ENCODE measurements at places on chromosomes 12 and 14.

- DNase-seq: peak; percentile 61
These were observed 27.8 kb upstream of the GPR132 start for GRCh38 chr14:105093038-105093430.

DNA sequence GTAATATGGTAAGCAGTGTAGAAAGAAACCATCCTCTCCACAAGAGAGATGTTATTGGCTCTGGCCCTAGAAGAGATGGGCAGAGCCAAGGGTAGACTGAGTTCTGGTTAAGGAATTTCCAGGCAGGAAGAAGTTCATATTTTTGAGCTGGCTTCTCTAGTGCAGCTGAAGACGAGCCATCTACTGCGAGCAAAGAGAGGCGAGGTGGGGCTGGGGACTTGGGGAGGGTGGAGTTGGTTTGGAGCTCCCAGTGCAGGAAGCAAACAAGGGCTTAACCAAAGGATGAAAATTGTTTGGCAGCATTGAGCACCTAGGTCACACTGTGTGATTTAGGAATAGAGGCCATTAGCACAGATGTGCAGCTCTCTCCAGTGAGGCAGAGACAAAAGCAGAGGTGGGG, 239.6 kb downstream of the ZFP36L1 start:
- no peak for DNase-seq

DNA sequence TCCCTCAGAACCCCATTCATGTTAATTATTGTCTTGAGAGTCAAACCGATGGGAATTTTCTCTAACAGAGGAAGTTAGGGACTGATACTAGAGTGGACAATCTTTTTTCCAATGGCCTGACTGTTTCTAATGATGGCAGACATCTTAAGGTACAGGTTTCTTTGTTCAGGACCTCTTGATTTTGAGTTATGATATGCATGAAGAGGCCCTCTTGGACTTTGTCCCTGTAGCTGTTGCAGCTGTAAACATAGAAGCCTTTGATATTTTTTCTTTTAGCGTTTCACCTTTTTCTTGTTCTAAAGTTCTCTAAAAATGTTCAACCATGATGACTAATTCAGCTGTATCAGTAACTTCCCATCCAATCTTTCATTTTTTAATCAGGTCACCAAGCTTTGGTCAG, 53.0 kb downstream of the LGR5 start:
- no peak for DNase-seq

DNA sequence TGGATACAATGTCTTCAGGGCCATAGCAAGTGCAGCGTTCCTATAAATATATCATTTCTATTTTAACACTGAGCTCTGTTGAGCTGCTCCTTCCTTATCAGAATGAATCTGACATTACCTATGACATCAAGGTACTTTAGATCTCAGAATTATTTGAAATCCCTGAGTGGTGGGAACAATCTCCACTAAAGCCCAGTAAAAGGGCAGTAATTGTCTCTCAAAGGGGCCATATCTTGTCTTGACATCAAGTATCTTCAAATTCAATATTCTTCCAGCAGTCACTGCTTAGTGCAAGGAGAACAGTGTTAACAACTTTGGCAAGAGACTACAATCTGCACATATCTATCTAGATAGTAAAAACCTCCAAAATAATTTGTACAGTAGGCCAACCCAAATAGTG, 21.7 kb upstream of the ST8SIA1 start:
- no peak for DNase-seq

GRCh38 chr14:65167072-65167645, 64.8 kb upstream of the MAX start:
- DNase-seq: no peak

DNA sequence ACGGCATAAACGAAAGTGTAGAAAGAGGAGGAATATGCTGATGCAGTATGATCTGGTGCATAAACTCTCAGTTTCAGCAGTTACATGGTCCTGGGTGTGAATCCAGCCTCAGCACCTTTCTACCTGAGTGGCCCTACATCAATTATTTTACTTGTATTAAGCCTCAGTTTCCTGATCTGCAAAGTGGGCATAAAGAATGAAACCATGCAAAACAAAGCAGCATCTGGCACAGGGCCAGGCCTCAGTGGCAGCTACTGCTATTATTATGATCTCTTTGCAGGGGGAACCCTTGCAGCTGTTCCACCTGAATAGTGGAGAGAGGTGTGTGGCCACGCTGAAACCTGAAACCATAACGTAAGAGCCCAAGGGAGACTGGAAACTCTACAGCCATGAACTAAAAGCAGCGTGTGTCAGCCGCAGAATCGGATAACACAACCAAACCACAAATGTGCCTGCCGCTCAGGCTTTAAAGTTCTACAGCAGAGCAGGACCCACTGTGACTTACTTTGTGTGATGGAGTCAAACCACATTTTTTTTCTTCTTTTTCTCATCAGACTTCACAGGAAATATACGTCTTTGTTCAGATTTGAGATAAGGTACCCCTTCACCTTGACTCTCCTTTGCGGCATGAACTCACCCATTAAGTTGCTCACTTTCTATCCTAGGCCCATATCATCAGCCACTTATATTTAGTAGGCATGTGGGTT, 29.2 kb upstream of the FOS start:
- DNase-seq: peak; percentile 46

DNA sequence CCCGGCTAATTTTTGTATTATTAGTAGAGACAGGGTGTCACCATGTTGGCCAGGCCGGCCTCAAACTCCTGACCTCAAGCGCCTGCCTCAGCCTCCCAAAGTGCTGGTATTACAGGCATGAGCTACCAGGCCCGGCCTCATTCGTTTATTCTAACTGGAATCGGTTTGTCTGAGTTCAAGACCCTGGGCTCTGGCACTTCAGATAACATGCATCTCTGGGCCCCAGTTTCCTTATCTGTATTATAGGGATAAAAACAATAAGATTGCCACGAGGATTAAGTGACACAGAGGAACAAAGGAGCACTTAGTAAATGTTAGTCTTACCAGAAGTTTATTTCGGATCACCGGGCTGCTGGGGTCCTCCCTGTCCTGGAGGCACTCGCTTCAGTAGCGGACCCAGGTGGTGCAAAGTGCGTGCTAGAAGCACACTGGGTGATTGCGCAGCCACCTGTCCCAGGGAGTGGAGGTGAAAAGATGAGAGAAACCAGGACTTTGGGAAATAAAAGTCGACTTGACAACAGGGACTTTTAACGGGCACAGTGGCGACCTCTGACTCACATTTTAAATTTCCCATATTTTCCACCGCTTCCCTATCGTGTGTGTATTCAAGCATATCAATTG, 37.5 kb downstream of the ACACB start:
- no peak for DNase-seq

DNA sequence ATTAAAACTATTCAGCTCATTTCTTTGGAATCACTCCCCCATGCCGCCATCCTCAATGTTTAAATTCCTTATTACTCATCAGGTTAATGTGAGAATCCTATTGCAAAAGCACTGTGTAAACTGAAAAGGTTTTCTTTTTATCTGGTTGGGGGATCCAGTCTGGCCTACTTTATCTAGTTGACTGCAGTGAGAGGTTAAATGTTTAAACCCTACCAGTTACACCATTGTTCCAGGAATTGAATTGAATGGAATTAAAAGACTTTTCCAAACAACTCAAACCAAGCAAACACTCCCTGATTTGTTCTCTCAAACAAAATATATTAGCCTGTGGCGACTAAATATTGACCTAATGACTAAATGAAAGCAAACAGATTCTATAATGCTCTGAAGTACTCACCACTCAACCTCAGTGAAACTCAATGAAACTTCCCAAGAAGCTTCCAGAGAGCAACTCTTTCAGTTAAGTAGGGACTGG, 100.5 kb downstream of the VEZT start:
- DNase-seq: no peak

- DNase-seq: no peak
These were observed 509.7 kb downstream of the NAV3 start for GRCh38 chr12:78340406-78340805.

- no peak for DNase-seq
These were observed 44.0 kb downstream of the CCER1 start for GRCh38 chr12:90910958-90911357.

DNA sequence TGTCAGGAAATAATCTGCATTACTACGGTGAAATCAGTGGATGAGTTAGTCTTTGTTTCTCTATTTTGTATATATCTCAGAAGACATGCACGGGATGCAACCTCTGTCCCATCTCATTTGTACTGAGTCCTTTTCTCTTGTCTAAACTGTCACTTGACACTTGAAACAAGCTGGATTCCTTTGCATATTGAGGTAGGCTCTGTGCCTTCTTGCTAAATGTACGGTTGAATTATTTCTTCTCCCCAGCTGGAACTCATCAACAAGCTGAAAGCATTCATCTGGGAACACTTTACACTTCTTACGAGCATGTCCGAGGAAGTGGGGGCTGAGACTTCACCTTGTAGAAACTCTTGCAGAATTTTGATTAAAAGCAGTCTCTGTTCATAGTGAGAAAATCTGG, 119.5 kb downstream of the VEZT start:
- no peak for DNase-seq

- DNase-seq: no peak
These were observed 277.5 kb upstream of the TBX3 start for GRCh38 chr12:114961491-114961890.

DNA sequence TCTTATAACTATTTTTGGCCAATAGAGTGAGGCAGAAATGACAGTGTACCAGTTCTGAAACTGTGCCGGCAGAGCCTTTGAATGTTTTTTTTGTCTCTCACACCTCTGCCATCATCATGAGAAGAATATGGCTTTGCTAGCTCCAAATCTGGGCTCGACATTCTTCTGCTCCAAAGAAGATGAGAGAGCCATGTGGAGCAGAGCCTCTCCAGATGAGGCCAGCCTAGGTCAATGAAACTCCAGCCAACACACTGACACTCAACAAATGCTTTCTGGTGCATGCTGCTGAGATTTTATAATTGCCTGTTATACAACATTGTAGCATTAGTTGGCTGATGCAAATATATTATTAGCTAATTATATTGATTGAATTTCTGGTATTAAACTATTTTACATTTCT, 154.7 kb downstream of the SLC38A4 start:
- DNase-seq: no peak

GRCh38 chr12:28278960-28279359, 88.7 kb downstream of the CCDC91 start:
- DNase-seq: no peak

GRCh38 chr12:102484428-102484958, 4.1 kb upstream of the IGF1 start:
- peak; percentile 32 for DNase-seq

DNA sequence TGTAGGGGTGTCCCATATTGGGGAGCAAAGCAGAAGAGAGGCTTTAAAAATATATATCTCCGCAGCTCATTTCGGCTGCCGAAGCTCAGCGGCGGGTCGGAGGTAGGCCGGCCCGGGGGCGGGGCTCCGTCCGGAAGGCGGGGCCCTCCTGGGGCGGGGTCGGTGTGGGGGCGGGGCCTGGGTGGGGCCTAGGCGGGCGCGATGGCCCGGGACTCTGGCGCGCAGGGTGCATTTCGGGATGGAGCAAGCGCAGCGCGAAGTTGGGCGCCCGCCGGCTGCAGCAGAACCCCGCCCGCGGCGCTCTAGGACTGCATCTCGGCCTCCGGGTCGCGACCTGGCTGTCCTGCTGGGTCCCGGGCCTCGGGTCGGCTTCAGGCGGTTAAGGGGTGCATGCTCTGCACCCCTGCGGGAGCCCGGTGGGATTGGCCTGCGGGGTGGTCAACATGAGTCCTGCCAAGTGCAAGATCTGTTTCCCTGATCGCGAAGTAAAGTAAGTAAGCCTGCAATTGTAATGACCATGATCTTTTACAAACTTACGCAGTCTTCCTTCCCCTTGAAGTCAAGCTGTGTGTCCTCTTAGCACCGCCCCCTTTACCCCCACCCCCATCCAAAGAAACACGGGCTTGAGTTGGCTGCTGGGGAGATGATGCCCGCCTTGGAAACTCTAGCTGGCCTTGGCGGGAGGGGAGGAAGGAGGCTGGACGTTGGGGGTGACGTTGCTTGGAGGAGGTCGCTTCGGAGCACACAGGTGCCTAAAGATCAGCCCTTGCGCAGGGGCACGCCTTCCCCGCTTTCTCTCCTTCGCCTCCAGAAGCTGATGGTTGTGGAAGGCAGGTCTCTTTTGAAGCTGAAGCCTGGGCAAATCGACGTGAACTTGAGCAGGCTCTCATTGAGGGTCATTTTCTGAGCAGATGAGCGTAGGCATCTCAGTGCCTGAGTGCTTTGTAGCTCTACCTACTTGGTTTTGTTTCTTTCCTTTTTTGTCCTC, 38.4 kb downstream of the ACACB start:
- DNase-seq: peak; percentile 76

- DNase-seq: no peak
These were observed 49.5 kb downstream of the DCAF4 start for GRCh38 chr14:72975770-72976169.

- no peak for DNase-seq
These were observed 1009.6 kb downstream of the DIO2 start for GRCh38 chr14:79201564-79202207.

- DNase-seq: peak; percentile 29
These were observed 20.5 kb downstream of the ZDHHC22 start for GRCh38 chr14:77120771-77121743.

- no peak for DNase-seq
These were observed 56.6 kb downstream of the SLC2A13 start for GRCh38 chr12:40049268-40049667.

DNA sequence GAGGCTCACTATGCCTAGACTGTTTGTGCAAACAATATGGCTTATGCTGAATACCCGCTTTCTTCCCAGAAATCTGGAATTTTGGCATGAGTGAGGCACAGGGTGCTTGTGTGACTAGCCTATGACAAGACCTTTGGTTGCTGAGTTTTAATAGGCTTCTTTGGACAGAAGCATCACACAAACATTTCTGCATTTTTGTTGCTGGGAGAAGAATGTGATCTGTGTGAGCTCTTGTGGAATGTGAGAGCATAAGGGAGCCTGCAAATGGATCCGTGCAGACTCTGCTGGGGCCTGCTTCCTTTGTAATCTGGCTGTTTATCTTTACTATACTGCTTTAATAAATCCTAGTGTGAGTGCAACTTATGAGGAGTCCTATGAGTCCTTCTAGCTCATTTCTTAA, 83.0 kb upstream of the ZDHHC17 start:
- DNase-seq: no peak

DNA sequence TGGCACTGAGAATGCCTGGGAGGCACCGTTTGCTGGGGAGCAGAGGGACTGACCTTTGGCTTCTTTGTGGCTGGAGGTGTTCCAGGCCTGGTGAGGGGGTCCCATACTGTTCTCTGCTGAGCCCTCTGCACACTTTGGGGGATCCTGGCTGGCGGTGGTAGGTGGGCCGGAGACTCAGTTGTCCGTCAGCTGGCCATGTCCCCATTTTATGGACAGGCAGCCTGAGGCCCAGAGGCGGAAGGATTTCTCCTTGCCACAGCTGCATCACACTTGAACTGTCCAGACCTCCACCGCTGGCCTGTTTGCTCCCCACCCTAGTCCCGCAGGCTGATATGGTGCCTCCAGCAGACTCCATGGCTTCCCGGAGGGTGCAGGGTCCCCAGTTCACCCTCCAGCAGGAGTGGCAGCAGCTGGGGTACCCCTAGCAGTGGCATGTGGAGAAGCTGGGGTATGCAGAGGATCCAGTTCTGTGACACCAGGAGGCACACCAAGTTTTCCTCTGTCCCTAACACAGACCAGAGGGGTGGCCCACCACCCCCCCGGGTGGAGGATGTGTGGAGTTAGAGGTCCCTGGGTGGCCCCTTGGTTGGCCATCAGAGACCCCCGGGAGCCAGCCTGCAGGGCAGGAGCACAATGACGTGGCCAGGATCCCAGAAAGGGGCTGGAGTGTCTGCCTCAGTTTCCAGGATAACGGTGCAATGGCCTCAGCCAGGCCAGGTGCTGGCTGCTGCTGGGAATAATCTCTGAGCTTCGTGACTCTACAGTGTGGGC, 14.8 kb downstream of the SLC25A29 start:
- no peak for DNase-seq

GRCh38 chr14:53613404-53614253, 343.0 kb downstream of the BMP4 start:
- no peak for DNase-seq
